ENCODE measurements at places on chromosomes 1 and 21. TPM values are rescaled to one million over a fixed set of nuclear protein-coding genes. Genes with fewer than 3 reads are reported as not detected.
A peak's percentile ranks its signal among the peaks of the same experiment; 100 is the strongest.

GRCh38 chr1:54490361-54491248 lies 57.4 kb upstream of the ACOT11 start:
- no peaks in the 10 kb centered on the region for H3K27me3 ChIP-seq
- H3K36me3 ChIP-seq, result no peaks in the 10 kb centered on the region
- no peak overlapping the region for H3K27ac ChIP-seq
- peak; percentile 57 for DNase-seq
- H3K4me1 ChIP-seq, result peaks cover 18% of the 10 kb centered on the region

GRCh38 chr1:218330043-218330623 lies 15.0 kb upstream of the TGFB2 start:
- DNase-seq, result no peak
- H3K4me3 ChIP-seq, result no peak overlapping the region
- H3K27ac ChIP-seq, result no peak overlapping the region
- 0 out of 2 replicates have a peak, but pooled peaks cover 2% of the 10 kb centered on the region for H3K36me3 ChIP-seq
- H3K4me1 ChIP-seq, result no peaks in the 10 kb centered on the region
- no peaks in the 10 kb centered on the region for H3K27me3 ChIP-seq

The EVI5 gene
- total RNA-seq, result 13.7 TPM

DNA sequence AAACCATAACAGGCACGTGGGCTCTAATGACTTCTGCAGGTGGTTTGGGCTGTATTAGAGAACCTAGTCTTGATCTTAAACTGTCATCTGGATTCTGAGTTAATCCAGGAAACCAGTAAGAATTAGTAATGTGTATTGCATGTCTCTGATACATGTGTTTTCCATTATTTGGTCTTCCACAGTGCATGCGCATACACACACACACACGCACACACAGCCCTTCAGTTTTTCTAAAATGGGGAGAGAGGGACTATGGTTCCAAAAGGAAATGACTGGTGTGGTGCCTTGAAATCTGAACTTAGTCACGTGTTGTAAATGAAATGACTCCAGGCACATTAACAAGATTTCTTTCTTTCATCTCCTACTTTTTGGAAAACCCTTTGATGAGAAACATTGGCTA lies 67.6 kb downstream of the OLFML2B start:
- H3K4me1 ChIP-seq, result no peaks in the 10 kb centered on the region
- H3K27me3 ChIP-seq, result no peaks in the 10 kb centered on the region
- no peak for DNase-seq
- no peak overlapping the region for H3K4me3 ChIP-seq
- H3K36me3 ChIP-seq, result no peaks in the 10 kb centered on the region

The DNAI4 gene
- total RNA-seq, result 4.0 TPM

The DCST2 gene
- total RNA-seq, result not detected

Measured in H1 (cell line).